Activated CD4-positive, alpha-beta memory T cell treated with anti-CD3 and anti-CD28 coated beads for 36 hours (primary cell): ENCODE measurements at places on chromosomes 13 and 19. TPM values are rescaled to one million over a fixed set of nuclear protein-coding genes. Genes with fewer than 3 reads are reported as not detected.

GRCh38 chr19:50827476-50827875 lies 3.9 kb upstream of the KLK1 start:
- H3K4me3 ChIP-seq, result no peak overlapping the region
- no peaks in the 10 kb centered on the region for H3K36me3 ChIP-seq
- H3K27ac ChIP-seq, result no peak overlapping the region
- peaks cover 39% of the 10 kb centered on the region for H3K27me3 ChIP-seq
- H3K4me1 ChIP-seq, result no peaks in the 10 kb centered on the region

- H3K27me3 ChIP-seq, result peaks cover 2% of the 10 kb centered on the region
- H3K4me1 ChIP-seq, result peaks cover 13% of the 10 kb centered on the region
- no peak overlapping the region for H3K4me3 ChIP-seq
- H3K27ac ChIP-seq, result no peak overlapping the region
These were observed 42.8 kb downstream of the GAS6 start for GRCh38 chr13:113820813-113821651.

GRCh38 chr19:53795019-53795418 lies 29.1 kb downstream of the NLRP12 start:
- no peaks in the 10 kb centered on the region for H3K27me3 ChIP-seq
- H3K4me3 ChIP-seq, result no peak overlapping the region
- no peak overlapping the region for H3K27ac ChIP-seq
- H3K4me1 ChIP-seq, result no peaks in the 10 kb centered on the region
- H3K36me3 ChIP-seq, result no peaks in the 10 kb centered on the region

The PLVAP gene
- total RNA-seq, result 0.14 TPM

The ZNF829 gene
- total RNA-seq, result 3.8 TPM

The FXYD3 gene
- total RNA-seq, result not detected
